ENCODE measurements at places on chromosomes 5 and 9. TPM values are rescaled to one million over a fixed set of nuclear protein-coding genes. Genes with fewer than 3 reads are reported as not detected.

PCDHB1 gene
- total RNA-seq = 0.05 TPM

S100Z gene
- total RNA-seq = not detected

FPGS gene
- total RNA-seq = 56.5 TPM

IL7R gene
- 0.90 TPM for total RNA-seq

FAM153A gene
- not detected for total RNA-seq

NMUR2 gene
- not detected for total RNA-seq

TLX3 gene
- not detected for total RNA-seq

PAEP gene
- not detected for total RNA-seq

CAVIN4 gene
- 0.82 TPM for total RNA-seq

MLANA gene
- not detected for total RNA-seq

ELAVL2 gene
- total RNA-seq = not detected

OR1J2 gene
- total RNA-seq = not detected

CDO1 gene
- not detected for total RNA-seq

PIP5K1B gene
- total RNA-seq = not detected

CDH12 gene
- not detected for total RNA-seq

PRRX2 gene
- total RNA-seq = 6.3 TPM

GRK6 gene
- 56.1 TPM for total RNA-seq

TUBB4B gene
- 265 TPM for total RNA-seq

CHD1 gene
- 36.5 TPM for total RNA-seq

TAF11L10 gene
- not detected for total RNA-seq

PTGDS gene
- 13.7 TPM for total RNA-seq

GHR gene
- 0.05 TPM for total RNA-seq

FYB1 gene
- 0.46 TPM for total RNA-seq

SEMA5A gene
- total RNA-seq = 0.15 TPM

KIF27 gene
- 3.4 TPM for total RNA-seq

LPAR1 gene
- total RNA-seq = 11.0 TPM

HBEGF gene
- 5.0 TPM for total RNA-seq

LCP2 gene
- total RNA-seq = 0.36 TPM

KIAA1958 gene
- total RNA-seq = 10.4 TPM

PRDM9 gene
- total RNA-seq = not detected

ITGA2 gene
- 41.8 TPM for total RNA-seq

DMRTA1 gene
- 1.8 TPM for total RNA-seq

FOXD4 gene
- 0.23 TPM for total RNA-seq

TMEM215 gene
- not detected for total RNA-seq

FAM169A gene
- 23.1 TPM for total RNA-seq

CDX1 gene
- total RNA-seq = not detected

RHOBTB3 gene
- 95.2 TPM for total RNA-seq

WHRN gene
- total RNA-seq = 18.0 TPM

TMEM167A gene
- total RNA-seq = 117 TPM

SNX18 gene
- 14.4 TPM for total RNA-seq

WWC1 gene
- total RNA-seq = 29.4 TPM

MARCOL gene
- not detected for total RNA-seq

MED10 gene
- total RNA-seq = 34.0 TPM

Measured in Panc1 (cell line).